PC-9 (cell line): ENCODE measurements at places on chromosomes 3 and 15.

DNA sequence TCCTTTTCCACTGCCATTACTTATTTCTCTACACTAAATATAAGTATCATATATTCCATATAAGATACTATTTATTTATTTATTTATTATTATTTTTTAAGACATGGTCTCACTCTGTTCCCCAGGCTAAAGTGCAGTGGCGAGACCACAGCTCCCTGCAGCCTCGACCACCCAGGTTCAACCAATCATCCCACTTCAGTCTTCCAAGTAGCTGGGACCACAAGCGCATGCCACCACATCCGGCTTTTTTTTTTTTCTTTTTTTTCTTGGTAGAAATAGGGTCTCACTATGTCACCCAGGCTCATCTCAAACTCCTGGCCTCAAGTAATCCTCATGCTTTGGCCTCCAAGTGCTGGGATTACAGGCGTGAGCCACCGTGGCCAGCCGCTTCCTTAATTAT is 56.6 kb downstream of the TP53BP1 start:
- DNase-seq = no peak

GRCh38 chr15:90609242-90610180 is 79.8 kb downstream of the CRTC3 start:
- no peak for DNase-seq

DNA sequence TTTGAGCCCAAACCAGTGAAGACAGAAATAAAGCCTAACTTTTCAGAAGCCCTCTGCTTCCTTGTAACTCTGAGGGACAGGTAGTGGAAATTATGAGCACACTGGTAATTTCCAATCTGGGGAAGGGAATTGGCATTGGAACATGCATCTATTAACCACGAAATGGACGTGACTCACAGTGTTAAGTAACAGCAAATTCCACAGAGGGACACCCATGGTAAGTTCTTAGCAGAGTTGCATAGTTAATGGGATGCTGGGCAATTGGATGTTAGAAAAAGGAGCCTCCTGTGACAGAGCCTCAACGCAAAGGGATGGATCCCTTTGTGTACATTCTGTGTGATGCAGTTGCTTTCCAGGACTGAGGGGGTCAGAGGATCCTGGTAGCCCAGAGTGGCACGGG is 168.6 kb downstream of the SEMA6D start:
- DNase-seq = no peak

- DNase-seq = no peak
Measured at GRCh38 chr3:58994746-58995330, 55.0 kb downstream of the CFAP20DC start.

- DNase-seq = no peak
Measured at GRCh38 chr3:68060191-68060590, 405.8 kb upstream of the SUCLG2 start.

DNA sequence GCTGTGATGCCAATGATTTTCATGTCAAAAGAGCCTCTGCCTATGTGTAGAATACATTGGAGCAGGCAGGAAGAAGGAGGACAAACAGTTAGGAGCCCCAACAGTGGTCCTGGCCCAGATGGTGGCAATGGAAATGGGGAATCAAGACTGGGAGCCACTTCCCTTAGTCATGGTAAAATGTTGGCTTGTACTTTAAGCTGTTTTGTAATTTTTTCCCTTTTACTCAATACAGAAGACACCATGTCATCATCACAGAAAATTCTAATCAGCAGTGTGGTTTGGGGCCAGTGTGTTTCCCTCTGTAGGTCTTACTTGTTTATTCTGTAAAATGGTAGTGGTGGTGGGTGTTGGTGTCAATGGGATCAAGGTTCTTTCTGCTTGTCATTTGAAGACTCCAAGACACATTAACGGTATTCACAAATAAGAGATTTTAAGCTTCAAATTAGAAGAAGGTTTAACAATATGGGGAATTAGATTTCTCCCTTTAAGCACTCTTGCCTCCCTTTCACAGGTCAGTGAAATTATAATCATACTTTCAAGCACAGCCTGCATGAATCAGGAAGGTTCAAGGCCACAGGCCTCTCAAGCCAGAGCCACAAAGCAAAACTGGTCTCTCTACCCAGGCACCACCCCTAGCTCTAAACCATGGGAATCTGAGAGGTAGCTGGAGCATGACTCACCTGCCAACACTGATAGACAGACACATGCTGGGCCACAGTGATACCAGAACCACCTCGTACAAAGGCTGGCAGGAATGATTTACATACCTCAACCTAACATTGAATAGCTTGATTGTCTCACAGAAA is 24.9 kb downstream of the SIAH2 start:
- DNase-seq = peak; percentile 64

GRCh38 chr3:72262736-72263135 is 477.8 kb upstream of the PROK2 start:
- no peak for DNase-seq

DNA sequence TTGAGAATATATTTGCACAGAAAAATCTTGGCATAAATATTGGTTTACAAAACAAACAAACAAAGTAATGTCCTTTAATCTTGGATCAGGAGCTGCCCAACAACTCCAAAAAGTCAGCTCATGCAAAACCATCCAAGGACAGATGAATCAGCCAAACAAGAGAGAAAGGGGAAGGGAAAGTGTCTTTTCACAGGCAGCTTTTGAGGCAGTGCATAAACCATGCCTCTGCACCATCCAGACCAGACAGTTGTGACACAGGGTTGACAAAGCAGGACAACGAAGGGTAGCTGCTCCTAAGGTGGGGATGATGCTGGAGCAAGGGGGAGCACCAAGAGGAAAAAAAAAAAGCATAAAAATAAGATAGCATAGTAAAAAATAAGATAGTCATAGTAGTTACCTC is 8.7 kb downstream of the CD86 start:
- DNase-seq = no peak

- DNase-seq = no peak
Measured at GRCh38 chr15:38796589-38796988, 232.0 kb upstream of the RASGRP1 start.
